Vagina (tissue), 2 donors: ENCODE measurements at places on chromosomes 6 and 20. TPM values are rescaled to one million over a fixed set of nuclear protein-coding genes. Genes with fewer than 3 reads are reported as not detected.

The NKX2-2 gene
- not detected for total RNA-seq

The FOXF2 gene
- 1.2 TPM for total RNA-seq

The BMP5 gene
- not detected for total RNA-seq

The FBXL4 gene
- 17.7 TPM for total RNA-seq

The EPHA7 gene
- 2.7 TPM for total RNA-seq

The OPRL1 gene
- total RNA-seq = 1.5 TPM

The MUC22 gene
- total RNA-seq = 2.9 TPM

The GLP1R gene
- total RNA-seq = not detected

The PBOV1 gene
- total RNA-seq = not detected

The PNRC1 gene
- total RNA-seq = 289 TPM

The GJA10 gene
- not detected for total RNA-seq

The EYA2 gene
- 8.1 TPM for total RNA-seq

The CST1 gene
- not detected for total RNA-seq

The EDN1 gene
- total RNA-seq = 7.1 TPM

The CEP85L gene
- total RNA-seq = 11.8 TPM

The FGD2 gene
- 20.4 TPM for total RNA-seq

The KIAA1586 gene
- 6.6 TPM for total RNA-seq

The SYNCRIP gene
- 60.9 TPM for total RNA-seq

The SYNJ2 gene
- total RNA-seq = 8.3 TPM

The LGSN gene
- not detected for total RNA-seq

The TSBP1 gene
- total RNA-seq = not detected

The SLC4A11 gene
- 4.9 TPM for total RNA-seq

The RWDD1 gene
- 37.8 TPM for total RNA-seq

The TGM2 gene
- 92.8 TPM for total RNA-seq
